ENCODE measurements at places on chromosomes 6 and 20. TPM values are rescaled to one million over a fixed set of nuclear protein-coding genes. Genes with fewer than 3 reads are reported as not detected.

GRCh38 chr20:62567246-62568044 is 74.9 kb upstream of the SLCO4A1 start:
- no peak for ATAC-seq

Gene RAB44
- 0.36 TPM for total RNA-seq

Gene STMND1
- total RNA-seq = not detected

Gene EFCAB8
- 0.48 TPM for total RNA-seq

- no peak for ATAC-seq
These were observed 61.7 kb downstream of the METTL24 start for GRCh38 chr6:110296241-110297025.

DNA sequence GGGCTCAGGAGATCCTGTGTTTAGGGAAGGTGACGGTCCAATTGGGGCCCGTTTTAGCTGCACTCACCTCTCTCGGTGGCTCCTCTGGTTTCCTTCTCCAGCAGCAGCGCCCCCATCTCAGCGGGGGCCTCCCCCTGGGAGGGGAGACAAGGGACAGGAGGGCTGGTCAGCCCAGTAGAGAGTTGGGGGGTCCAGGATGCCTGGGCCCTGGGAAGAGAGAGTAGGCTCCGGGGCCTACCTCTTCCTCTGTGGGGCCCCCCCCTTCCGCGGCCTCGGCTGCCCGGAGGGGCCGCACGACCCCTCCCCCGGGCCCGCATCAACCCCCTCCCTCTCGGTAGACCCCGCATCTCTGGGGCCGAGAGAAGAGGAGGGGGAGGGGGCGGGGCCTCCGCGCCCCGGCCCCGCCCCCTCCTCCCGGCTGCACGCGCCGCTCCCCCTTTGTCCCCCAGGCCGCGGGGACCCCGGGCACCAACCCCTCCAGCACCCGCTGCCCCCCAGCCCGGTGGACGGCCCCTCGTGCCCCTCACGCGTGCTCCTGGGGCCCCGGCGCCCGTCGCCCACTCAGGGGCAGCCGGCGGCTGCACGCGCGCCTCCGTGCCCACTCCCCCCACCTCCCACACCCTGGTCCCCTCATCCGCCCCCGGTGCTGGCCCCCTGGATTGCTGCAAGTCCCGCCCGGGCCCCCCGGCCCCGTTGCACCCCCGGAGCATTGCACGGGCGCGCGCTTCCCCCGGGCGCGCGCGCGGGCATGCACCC is 464 bp downstream of the EHMT2 start:
- ATAC-seq = no peak

DNA sequence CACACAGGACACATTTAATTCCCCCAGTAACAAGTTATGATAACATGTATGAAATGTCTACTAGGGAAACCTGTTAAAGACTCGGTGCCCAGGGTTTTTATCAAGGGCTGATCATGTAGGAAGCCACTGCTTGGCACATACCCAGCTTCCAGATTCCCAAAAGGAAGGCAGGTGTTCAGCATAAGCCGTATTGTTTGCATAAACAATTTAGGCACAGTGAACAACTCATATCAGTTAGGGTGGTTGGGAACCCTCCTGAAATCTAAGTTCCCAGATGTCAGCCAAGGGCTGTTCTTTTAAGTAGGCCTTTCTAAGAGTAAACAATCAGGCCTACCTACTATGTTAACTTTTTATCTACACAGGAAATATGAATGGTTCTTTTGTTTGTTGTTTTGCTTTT is 74.1 kb downstream of the ASXL1 start:
- no peak for ATAC-seq

DNA sequence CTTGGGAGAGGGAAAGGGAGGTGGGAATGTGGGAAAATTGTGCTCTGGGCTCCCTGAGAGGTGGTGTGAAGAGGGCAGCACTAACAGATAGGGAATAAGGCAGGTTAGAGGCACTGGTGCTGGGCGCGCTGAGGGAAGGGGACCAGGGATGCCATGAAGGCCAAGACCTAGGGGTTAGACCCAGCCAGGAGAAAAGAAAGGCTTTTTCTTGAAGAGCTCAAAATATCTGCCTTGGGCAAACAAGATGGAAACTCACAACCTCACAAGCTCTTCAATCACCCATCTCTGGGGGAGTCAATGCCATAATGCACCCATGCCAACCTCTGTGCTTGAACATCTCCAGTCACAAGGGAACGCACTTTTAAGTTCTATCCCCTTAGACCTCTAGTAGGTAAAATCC is 363.6 kb upstream of the CHD6 start:
- no peak for ATAC-seq

DNA sequence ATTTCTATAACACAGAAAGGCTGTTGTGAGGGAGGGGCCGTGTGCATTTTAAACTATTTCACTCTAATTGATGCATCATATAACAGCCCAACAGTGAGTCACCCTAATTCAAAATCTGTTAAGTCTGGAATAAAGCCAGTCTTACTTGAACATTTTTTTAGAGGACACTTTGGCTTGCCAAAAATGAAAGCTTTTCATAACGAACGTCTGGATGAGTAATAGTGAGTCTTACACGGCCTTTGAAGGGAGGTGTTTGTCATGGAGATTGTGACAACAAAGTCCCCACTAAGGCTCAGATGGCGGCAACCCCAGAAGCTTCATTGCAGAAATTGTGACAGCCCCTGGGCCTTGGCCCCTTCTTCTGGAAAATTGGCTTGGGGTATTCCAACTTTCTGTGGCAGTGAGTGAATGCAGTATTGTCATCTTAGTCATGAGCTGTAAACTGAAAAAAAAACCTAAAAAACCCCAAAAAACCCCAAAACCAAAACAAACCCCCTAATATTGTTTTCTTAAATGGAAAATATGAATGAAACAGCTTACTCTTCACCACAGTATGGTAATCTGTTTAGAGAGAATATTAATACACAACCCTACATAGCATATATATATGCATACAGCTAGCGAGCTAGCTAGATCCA is 92.6 kb upstream of the CLDN20 start:
- peak; percentile 82 for ATAC-seq

Gene MYMX
- total RNA-seq = 0.44 TPM

Gene TRIM40
- not detected for total RNA-seq

DNA sequence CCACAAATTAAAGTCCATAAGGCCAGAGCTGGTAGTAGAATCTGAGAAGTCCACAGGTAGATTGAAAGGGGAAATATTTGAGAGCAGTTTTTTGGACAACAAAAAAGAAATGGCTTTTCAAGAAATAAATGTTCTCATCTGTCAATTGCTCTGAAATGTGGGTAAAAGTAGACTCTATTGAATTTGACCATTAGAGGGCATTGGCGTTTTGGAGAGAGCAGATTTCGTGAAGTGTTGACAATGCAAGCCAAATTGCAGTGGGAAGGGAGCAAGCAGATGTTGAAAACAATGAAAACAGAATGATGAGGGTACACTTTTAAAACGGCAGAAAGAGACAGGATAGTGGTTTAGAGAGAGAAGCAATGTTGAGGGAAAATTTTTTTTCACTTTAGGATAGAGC is 149.1 kb upstream of the FAM83B start:
- no peak for ATAC-seq

GRCh38 chr20:2431185-2431584 is 39.4 kb downstream of the SNRPB start:
- ATAC-seq = no peak

- no peak for ATAC-seq
These were observed 434.1 kb upstream of the SOX4 start for GRCh38 chr6:21159465-21159864.

DNA sequence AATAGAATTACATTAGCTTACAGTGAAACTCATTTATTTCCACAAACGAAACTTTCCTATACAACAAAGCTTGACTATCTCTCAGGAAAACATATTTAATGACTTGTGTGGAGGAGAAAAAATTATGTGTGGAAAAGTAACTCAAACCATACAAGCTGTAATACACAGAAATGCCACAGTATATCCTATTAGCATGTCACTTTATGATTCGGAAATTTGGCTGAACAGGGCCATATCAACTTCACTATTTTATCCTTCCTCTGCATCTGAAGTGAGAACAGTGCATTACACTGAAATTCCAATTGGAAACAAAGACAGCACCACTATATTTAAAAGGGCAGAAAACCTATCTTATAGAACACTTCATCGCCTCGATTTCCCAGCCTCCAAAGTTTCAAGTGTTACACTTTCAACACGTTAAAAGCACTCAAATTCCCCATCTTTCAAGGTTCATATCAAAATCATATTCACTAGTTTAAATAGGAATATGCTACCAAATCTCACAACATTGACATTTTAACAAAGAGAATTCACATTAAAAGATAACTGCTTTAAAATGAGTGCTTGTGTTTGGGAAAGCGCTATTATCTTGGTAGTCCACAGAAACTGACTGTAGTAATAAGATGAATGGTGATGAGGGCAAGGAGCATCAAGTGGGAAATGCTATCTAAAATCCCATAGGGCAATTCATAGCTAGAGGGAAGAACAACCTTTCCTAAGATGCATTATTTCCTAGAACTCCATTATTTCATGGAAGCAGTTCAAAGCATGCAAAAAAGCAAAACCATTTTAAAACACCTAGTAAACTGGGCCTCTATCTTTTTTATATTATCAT is 1.8 kb downstream of the REV3L start:
- ATAC-seq = no peak

DNA sequence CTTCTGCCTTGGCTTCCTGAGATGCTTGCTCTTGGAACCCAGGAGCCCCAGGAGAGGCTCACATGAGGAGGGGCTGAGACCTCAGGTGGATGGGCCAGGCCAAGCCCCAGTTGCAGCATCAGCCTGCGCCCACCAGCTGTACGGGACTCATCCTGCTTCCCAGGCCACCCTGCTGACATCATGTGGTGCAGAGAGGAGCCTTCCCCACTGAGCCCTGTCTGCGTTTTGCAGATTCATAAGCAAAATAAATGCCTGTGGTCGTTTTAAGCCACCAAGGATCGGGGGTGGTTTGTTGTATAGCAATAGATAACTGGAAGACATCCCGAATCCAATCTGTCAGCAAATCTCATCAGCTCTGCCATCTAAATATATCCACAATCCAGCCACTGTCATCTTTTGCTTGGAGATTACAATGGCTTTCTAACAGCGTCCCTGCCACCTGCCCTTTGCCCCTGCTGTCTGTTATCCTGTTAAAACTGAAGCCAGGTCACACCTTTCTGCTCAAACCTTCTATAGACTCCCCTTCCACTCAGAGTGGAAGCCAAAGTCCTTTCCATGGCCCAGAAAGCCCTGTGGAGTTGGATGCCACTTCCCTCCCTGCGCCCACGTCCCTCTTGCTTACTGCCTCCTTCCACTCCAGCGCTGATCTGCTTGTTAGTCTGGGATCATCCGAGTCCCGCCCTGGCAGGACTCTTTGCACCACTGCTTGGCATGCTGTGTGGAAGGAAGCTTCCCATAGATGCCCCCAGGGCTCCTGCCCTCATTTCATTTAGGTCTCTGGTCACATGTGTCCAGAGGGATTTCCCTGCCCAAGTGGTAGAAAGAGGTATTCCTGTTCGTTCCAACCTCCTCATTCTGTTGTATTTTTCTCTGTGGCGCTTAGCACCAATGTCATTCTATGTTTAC is 24.0 kb upstream of the MLN start:
- no peak for ATAC-seq

Gene FGD2
- 9.8 TPM for total RNA-seq

- no peak for ATAC-seq
These were observed 16.8 kb downstream of the L3MBTL3 start for GRCh38 chr6:130035211-130035610.

DNA sequence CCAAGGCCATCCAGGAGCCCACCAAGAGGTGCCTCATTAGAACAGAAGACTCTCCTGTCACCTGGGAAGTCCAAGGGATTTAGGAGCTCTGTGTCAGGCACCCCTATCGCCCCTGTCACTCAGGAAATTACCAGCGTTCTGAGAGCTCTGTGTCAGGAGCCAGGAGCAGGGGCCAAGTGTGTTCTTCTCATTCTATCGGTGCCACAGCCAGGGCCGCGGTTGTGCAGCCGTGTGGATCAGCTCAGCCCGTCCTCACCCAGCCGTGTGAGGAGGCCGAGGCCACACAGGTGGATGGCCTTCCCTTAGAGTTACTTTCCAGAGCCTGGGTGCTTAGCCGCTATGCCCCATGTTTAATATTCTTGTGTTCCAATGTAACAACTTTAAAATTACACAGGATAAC is 9.8 kb downstream of the MTG2 start:
- no peak for ATAC-seq

Measured in esophagus mucosa (tissue), 1 donor.